ENCODE measurements at places on chromosomes 3 and 15.

DNA sequence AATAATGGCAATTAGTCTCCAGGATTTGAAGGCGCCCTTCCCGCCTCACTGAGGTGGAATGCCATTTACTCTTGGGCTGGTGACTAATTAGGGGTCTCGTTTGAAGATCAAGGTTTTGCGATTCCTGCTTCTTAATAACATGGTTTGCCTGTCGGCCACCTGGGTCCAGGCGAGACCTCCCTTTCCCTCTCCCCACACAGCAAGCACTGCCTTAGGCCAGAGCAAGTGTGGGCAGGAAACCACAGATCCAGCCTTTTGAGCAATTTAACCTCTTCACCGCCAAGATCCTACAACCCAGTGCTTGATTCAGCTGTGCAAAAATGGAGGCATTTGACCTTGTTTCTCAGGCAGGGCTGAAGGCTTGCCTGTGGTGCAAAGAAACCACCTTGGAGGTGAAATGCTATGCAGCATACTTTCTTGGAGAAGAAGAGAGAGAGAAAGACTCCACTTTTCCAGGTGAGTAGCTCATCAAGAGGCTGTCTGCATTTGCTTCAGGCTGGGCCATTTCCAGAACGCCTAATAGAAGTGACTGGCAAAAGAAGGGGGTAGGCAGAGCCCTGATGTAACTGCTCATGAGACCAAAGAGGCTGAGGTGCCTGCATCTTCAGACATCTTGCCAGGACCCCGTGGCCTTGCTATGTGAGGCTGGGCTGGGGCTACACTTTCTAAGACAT, 34.1 kb upstream of the WNT5A start:
- DNase-seq, result no peak

DNA sequence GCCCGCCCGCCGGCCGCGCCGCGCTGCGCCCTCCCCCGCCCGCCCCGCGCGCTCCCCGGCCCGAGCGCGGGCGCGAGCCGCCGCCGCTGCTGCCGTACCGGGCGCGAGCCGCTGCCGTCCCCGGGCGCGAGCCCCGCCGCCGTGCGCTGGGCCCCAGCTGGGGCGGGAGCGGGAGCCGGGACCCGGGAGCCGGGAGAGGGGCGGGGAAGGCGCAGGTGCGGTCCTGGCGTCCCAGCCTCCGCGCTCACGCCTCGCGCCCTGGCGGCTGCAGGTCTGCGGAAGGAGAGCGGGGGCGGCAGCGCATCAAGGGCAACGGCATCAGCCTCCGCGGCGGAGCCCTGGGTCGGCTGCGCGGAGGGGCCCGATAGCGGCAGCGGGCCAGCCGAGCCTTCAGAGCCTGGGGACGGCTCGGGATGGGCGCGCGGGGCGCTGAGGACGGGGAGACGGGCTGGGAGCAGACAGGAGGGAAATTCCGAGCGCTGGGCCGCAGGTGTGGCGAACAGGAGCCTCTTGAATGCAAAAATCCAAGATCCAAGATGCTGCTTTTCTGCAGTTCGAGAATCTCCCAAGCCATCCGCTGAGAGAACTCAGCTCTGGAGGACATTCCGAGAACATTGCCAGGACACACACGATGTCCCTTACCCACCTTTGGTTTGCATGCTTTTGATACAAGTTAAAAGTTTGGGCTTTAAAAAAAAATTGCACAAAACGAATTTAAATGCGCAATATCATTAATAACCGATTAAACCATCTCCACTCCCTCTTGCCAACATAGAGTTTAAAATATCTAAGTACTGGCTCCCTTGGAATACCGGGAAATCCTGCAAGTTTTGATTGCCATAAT, 251.1 kb downstream of the TJP1 start:
- DNase-seq, result no peak

- no peak for DNase-seq
These were observed 12.1 kb downstream of the TMOD3 start for GRCh38 chr15:51841406-51842040.

DNA sequence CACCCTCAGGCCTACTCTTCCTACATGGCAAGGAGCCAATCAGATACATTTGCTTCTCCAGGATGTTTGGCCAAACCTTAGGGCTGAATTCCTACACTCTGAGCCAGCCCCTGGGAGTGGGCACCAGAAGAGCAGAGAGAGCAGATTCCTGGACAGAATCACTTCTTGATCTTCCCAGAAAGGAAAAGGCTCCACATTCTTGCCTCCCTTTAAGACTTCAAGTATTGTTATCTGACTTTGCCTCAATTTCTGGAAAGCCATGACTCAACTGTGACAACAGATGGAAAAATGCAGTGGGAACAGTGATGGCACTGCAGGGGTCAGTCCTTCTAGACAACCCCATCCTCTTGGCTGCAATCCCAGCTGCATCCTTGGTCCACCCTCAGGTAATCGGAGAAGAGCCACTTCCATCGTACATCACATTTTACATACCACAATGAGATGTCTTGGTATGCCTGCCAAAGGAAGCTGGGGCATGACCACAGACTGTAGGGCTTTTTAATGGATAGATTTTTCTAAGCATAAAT, 21.0 kb downstream of the SLCO2A1 start:
- DNase-seq, result no peak

GRCh38 chr15:83062768-83063180, 4.3 kb downstream of the BTBD1 start:
- no peak for DNase-seq

DNA sequence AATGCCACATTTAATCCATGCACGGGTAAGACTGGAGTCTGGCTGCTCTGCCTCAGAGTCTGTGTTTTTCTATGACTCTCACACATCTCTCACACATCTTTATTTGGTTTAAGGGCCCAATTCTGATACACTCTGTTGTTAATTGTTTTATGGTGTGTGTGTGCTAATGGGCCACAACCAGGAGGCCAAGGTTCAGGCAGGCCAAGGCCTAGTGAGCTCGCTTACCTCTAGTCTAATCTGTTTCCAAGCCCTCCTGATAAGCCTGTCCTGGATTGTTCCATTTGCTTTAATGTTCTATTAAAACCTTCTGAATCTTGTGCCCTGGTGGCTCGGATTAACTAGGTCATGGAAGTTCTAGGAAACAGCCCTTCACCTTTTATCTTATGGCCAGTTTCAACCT, 445.4 kb upstream of the DPH6 start:
- no peak for DNase-seq

GRCh38 chr15:74504418-74504817, 36.6 kb upstream of the ARID3B start:
- DNase-seq, result no peak

GRCh38 chr3:194030372-194030771, 105.6 kb upstream of the HES1 start:
- DNase-seq, result no peak

DNA sequence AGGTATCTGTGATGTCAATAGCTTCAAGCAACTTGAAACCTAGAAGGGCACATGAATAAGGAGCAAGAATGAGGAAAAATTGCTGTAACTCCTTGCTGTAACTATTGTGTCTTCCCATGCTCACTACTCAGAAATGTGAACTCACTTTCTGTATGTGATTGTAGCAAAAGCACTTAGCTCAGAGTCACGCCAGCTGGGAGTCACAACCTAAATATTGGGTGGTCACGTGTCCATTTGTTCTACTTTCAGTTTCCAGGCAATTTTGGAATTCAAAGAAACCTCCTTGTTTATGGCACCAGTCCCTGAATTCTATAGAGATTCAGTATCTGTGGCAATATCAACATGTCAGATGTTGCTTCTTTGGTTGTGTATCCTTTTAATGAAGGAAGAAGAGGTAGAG, 241.6 kb upstream of the AZI2 start:
- DNase-seq, result no peak

- DNase-seq, result peak; percentile 70
These were observed 107.1 kb upstream of the FHIT start for GRCh38 chr3:61358364-61358763.

GRCh38 chr3:115194476-115194875, 47.4 kb upstream of the ZBTB20 start:
- no peak for DNase-seq

GRCh38 chr15:34258151-34258550, 33.3 kb downstream of the EMC4 start:
- DNase-seq, result no peak
